ENCODE measurements at places on chromosomes 12 and 14.
A peak's percentile ranks its signal among the peaks of the same experiment; 100 is the strongest.

DNA sequence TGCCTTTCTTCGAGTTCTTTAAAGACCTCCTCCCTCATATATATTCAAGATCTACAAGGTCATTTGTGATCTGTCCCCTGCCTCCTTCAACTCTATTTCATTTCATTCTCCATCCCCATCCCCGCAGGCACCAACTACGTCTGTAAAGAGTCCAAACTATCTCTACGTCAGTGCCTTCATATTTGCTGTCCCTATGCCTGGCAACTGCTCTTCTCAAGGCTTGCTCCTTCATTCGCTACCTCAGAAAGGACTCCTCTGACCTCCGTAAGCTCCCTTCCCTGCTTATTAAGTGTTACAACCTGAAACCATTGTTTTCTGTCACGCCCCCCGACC, 650 bp downstream of the LLPH start:
- DNase-seq: peak; percentile 35

DNA sequence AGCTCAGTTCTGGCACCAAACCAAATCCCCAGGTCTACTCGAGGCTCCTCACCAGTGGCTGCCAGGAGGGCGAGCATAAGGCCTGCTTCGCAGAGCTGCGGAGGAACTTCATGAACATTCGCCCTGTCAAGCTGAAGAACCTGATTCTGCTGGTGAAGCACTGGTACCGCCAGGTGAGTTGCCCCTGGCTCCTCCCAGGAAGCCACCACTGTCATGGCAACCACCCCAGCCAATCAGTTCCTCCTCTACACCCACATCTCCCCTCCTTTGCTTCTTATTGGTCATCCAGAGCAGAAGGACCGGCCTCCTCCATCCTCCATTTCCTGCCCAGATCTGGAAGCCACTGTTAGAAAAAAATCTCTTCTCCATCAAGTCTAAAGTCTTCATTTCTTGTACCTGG, 17.2 kb upstream of the OAS2 start:
- DNase-seq: no peak

DNA sequence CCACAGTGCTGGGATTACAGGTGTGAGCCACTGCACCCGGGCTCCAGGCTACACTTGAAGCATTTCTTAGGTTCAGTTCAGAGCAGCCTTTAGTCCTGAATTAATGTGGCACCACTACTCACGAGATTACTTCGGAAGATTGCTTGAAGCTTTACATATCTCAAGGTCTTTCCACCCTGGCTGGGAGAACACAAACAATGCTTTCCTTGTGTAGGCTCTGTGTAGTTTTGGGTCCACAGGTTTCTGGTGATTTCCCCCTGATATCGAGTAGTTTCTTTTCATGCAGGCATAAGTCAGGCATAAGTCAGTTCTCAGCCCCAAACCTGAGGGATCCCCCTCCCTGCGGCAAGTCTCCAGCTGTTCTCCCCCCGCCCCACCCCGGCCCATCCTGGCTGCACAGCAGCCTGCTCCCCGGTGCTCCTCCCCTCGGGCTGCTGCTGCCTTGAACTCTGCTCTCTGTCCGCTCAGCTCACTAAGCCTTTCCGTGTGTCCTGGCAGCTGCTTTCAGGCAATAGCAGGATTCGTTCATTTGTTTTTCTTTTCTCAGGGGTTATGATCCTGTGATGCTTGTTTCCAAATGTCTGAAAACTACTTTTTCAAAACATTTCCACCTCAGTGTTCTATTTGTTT, 417.7 kb downstream of the TMEM121 start:
- DNase-seq: no peak

DNA sequence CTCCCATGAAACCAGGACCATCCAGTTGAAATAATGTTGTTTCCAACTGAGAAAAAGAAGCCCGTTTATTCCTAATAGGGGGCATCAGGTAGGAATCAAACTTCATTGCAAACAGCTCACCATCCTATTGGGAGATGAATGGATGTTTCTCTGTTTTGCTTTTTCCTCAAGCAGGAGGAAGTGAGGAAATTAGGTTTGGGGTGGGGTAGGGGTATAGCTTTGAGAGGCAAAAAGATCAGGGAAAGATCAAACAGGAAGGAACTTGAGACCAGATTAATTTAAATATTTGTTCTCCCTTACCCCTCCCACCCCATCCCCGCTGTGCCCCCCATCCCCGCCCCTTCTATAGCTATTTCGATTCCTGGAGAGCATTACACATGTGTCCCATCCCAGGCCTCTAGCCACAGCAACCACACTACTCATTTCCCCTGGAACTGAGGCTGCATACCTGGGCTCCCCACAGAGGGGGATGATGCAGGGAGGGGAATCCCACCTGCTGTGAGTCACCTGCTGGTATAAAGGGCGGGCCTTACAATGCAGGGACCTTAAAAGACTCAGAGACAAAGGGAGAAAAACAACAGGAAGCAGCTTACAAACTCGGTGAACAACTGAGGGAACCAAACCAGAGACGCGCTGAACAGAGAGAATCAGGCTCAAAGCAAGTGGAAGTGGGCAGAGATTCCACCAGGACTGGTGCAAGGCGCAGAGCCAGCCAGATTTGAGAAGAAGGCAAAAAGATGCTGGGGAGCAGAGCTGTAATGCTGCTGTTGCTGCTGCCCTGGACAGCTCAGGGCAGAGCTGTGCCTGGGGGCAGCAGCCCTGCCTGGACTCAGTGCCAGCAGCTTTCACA, at the start of gene IL23A:
TSS of gene IL23A (plus strand) at position 577 of the 850 bp plus-strand sequence. CDS start at position 738, 161 bp downstream.
- no peak for DNase-seq

GRCh38 chr12:67926063-67926462, 63.2 kb upstream of the IFNG-AS1 start:
- DNase-seq: no peak

- no peak for DNase-seq
Measured at GRCh38 chr14:88030079-88030478, 25.1 kb downstream of the GPR65 start.

GRCh38 chr14:54808326-54809161, 94.1 kb downstream of the GCH1 start:
- DNase-seq: no peak

- no peak for DNase-seq
Measured at GRCh38 chr14:21558703-21559170, 21.1 kb downstream of the OR10G3 start.

GRCh38 chr14:39666386-39666785, 234.2 kb upstream of the FBXO33 start:
- DNase-seq: no peak

DNA sequence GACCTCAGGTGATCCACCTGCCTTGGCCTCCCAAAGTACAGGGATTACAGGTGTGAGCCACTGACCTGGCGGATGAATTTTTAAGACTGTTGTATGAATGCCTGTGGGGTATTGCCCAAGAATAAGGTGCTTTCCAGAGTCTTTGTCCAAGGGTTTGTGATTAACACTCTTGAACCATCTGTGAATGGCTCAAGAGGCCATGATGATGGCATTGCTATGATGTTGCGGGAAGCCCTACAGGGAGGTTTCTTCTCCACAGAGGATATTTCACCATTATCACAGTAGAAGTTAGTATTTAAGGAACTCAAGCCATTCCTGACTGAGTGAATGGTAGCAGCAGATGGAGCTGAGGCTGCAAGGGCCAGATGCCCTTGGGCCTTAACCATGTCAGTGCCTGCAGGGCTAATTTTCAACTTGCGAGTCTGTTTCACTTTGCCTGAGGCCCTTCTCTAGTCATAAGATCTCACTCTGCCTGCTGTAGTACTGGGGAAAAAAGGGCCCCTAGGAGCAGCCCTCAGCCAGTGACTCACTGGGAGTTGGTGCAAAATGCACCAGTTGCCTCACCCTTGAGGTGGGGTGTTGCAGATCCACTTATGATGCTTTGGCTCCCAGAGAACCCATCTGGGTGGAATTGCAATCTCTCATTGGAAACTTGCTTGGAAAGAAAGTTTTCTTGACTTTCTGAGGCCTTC, 108.6 kb upstream of the FLRT2 start:
- peak; percentile 64 for DNase-seq

GRCh38 chr12:95672166-95672565, 118.4 kb downstream of the NTN4 start:
- no peak for DNase-seq

DNA sequence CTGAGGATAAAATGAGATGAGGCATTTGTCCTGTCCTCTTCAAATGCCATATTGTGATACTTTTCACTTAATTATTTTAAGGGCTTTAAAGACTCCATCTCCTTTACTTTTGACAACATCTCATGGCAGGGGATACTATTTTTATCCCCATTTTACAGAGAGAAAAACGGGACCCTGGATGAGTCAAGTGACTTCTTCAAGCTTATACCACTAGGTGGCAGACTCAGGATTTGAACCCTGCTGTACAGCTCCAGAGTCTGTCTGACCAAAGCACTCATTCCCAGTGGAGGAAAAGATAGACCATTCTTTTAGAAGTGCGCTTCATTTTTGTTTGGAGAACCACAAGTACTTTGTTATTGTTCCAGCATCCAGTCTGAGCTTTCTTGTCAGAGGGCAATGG, 1.7 kb upstream of the SMOC1 start:
- no peak for DNase-seq

- DNase-seq: no peak
Measured at GRCh38 chr14:94441130-94441529, 11.5 kb downstream of the SERPINA11 start.

- DNase-seq: no peak
Measured at GRCh38 chr14:105818712-105819005, 292.3 kb downstream of the TMEM121 start.

DNA sequence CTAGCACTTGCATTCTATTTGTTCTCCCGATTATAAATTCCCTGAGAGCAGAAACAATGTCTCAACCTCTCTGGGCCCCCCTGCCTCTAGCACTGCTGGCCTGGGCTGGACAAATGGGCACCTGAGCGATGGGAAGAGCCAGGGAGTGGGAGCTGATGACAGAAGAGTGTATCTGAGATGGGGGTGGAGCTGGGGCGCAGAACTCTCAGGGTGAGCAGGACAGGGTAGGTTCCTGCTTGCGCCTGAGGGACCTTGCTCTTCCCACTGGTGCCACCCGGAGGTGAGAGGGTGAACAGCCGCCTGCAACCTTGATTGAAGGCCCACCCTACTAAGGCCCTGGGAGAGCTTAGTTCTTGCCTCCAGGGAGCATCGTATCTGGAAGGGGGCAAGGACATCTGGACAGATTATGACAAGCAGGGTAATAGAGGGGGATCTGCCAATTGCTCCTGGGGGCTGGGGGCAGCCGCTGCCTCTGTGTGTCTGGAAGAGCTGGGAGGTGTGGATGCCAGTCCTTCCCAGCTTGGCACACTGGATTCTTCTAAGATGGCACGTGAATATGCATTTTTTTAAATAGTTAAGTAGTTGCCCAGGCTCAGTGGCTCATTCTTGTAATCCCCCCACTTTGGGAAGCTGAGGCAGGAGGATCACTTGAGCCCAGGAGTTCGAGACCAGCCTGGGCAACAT, 43.0 kb upstream of the TSPAN9 start:
- DNase-seq: peak; percentile 52

DNA sequence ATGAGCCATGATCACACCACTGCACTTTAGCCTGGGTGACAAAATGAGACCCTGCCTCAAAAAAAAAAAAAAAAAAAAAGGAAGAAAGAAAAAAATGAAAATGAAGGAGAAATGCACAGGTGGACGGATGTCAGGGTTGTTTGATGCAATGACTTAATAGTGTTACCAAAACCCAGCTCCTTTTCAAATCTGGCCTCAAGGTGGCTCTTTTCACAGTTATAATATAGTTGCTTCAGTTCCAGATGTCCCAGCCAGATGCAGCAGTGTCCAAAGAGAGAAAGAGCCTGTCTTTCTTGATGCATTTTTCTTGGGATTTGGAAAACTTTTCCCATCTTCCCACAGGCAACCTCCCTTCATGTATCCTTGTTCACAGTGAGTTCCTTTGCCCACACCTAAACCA, 36.5 kb downstream of the KCNMB4 start:
- DNase-seq: no peak

DNA sequence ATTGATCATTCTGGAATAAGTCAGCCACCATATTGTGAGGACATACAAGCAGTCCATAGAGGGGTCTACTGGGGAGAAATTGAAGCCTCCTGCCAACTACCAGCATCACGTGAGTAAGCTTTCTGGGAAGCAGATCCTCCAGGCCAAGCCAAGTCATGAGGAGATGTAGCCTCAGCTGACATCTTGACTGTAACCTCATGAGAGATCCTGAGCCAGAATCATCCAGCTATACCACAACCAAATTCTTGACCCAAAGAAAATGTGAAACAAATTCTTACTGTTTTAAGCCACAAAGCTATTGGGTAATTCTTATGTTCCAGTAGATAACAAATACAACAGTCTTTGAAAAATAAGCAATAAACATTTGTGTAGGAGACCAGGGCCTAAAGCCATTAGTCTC, 479.4 kb upstream of the DCN start:
- DNase-seq: peak; percentile 74

Data from fibroblast of gingiva (primary cell).